ENCODE measurements at places on chromosomes 7 and 10.
A peak's percentile ranks its signal among the peaks of the same experiment; 100 is the strongest.

DNA sequence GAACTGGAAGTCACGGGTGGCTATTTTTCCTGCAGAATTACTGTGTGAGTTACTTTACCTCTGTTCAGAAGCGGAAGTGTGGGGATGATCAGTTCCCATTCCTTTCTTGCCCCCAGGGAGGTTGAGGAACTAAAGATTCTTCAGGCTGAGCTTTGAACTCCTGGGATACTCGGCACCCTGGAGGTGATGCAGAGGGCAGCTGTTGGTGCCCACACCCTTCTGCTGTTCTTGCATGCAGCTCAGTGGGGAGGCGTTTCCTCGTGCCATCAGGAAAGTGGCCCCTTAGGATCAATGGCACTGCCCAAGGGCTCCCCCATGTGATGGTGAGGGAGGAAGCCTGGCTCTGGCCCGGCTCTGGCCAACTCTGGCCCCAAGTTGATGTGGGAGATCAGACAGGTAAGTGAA is 44.7 kb upstream of the MXI1 start:
- peak; percentile 24 for DNase-seq

DNA sequence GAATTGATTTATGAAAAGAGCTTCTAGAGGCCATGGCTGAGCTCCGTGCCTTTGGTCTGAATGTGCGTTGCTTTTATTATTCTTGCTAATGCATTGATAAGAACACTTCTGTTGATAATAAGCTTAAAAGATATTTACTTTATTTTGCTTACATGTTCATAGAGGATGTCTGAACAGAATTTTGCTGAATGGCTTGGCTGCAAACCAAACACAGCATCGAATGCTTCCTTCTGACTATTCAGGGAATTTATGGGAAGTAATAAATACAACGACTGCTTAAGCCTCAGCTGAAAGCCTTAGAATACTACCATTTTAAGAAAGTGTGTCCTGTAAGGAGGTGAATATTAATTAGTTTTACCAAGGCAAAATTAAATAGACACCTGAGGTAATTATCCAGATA is 643.5 kb upstream of the POT1 start:
- no peak for DNase-seq

DNA sequence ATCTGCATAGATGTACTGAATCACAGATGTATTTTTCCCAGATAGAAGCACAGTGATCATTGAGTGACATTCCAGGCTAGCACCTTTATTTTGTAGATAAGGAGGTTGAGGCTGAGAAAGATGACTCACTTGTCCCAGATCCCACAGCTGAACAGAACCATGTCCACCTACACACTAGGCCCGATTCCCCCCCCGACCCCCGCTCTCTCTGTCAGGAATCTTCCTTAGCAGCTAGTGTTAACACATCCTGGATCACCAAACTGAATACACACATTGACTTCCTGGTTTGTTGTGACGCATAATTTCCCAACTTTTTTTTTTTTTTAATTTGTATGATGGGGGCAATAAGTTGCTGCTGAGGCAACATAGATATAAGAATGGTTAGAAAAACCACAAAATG is 5.2 kb downstream of the SFMBT2 start:
- no peak for DNase-seq

DNA sequence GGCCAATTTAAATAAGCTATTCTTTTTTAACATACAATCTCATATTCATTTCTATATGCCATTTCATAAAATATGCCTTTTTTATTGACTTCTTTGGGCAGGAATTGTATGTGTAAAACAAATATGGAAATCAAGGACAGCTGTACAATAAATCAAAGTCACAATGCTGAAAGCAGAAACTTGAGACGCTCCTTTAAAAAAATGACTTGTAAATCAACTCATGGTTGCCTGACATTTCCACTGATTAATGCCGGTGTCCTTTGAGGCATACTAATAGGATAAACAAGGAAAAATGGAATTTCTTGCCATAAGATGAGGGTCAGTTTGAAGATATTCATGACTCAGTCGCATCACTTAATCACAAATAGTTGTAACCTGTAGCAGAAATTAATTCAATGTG is 247.4 kb upstream of the TEX47 start:
- DNase-seq: no peak

DNA sequence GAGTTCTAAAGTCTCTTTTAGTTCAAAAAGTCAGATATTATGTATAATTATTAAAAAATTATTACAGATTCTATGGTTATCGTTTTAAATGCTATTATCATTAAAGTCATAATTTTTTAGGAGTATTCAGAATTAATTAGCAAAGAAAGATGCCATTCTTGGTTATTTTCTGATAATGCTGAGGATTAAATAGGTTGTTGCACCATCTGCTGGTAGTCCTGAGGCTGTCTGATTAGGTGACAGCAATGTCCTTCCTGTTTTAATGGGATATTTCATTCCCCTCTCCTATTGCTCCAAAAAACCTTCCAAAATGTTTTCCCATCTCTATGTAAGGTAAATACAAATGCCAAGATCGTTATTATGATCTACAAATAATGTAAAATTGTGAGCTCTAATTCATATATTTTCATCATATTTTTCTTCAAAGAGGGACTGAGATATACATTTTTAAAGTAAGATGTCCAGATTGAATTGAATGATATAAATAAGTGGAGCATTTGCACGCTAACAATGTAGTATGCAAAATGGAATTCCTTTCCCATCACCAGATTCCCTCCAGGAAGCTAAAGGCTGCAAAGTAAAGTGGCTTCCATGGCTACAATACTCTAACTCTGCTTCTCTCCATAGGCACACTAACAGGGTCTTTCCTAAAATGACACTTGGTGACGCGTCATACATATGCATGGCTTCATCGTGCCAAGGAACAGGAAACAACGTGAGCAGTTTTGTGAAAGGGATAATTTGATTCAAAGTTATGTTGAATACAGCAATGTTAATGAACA is 58.8 kb upstream of the AKR1E2 start:
- DNase-seq: peak; percentile 42

GRCh38 chr7:106452031-106452851 is 167.5 kb upstream of the NAMPT start:
- no peak for DNase-seq

DNA sequence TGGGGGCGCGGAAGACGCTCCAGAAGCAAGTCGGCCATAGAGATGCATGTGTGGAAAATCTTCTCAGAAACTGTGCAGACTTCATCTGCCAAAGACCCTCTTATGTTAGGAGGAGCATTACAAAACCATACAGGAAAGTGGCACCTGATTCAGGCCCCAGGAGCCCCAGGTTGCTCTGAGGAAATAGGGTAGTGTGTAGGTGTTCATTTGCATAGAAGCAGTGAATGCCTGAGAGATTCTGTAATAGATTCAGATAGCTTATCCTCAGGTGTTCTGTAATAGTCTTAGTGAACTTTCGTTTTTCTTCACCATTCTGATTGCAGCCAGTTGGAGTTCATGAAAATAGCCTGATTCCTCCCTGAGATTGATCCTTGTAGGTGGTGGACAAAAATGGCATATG is 106.4 kb upstream of the GJD4 start:
- no peak for DNase-seq

GRCh38 chr7:106848851-106849442 is 16.1 kb upstream of the PIK3CG start:
- no peak for DNase-seq

DNA sequence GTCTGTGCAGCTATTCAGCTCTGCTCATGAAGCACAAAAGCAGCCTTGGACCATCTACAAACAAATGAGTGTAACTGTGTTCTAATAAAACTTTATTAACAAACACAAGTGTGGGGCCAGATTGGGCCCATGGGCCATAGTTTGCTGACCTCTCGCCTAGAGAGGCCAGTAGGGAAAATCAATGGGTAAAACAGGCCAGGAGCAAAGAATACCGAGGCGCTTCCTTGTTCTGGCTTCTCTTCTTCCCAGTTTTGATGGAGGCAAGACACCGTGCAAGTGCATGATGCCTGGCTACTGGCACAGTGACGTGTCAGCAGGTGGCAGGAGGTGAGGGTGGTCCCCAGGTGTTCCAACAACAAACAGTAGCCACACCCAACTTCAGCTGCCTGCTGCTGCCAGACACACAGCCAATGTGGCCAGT is 94.3 kb upstream of the SDK1 start:
- DNase-seq: no peak

GRCh38 chr7:128908750-128909624 is 1.5 kb downstream of the KCP start:
- peak; percentile 39 for DNase-seq

Data from neural progenitor cell (in vitro differentiated cells).